Stimulated activated CD8-positive, alpha-beta memory T cell treated with anti-CD3 and anti-CD28 coated beads, Interleukin-4, amount 100 ng/mL, for 1 hour (primary cell): ENCODE measurements at places on chromosomes 16 and 17.

GRCh38 chr16:89922884-89923639 is at the start of gene TUBB3:
Gene TUBB3, plus strand, starts transcription at chr16:89923342. Its CDS starts 60 bp downstream, at chr16:89923402.
- no peak for DNase-seq

DNA sequence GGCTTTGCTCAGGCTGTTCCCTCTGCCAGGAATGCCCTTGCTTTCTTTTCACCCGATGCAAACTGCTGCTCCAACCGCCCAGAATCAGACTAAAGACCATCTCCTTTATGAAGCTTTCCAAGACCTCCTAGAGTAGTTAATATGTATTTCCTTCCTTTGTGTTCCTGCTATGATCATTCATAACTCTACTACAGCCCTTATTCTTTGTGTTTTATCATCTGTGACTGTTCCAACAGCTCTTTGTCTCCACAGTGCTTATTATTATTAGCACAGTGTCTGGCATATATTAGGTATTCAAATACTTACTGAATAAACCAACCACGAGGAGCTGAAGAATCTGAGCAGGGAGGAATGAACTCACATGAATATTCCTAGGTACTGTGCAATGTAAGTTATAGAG is 7.6 kb downstream of the PSME3IP1 start:
- DNase-seq: no peak

DNA sequence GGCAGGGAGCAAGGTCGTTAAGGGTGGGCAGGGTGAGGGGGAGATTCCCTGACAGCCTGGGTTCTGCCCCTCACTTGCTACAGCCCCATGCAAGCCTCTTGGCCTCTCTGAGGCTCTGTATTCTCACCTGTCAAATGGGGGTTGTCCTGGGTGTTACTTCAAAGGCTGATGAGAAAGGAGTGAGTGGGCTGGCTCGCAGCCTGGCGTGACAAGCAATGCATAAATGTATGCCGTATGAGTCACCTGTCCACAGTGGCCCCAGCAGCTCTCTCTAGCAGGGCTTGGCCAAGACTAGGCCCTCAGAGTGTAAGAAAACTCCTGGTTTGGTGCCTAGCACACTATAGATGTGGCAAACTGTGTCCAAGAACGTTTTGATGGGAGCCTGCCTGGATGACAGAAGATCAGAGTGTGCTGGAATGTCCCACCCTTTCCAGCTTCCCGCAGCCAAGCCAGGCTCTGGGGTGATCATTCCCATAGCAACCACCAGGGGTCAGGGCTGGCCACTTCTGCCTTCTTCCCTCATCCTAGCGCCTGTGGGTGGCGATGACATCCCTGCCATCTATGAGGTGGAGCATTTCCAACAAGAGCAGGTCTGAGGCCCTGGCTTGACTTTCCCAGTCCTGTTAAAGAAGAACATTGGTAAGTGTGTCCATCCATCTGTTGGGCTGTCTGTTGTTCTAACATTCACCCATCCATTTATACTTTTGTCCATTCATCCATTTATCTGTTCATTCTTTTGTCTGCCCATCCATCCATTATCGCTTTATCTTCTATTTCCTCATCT is 37.2 kb upstream of the ADGRG1 start:
- no peak for DNase-seq

- no peak for DNase-seq
Measured at GRCh38 chr17:9241774-9242496, 220.6 kb downstream of the NTN1 start.

GRCh38 chr17:52606098-52606497 is 447.6 kb upstream of the CA10 start:
- DNase-seq: no peak

DNA sequence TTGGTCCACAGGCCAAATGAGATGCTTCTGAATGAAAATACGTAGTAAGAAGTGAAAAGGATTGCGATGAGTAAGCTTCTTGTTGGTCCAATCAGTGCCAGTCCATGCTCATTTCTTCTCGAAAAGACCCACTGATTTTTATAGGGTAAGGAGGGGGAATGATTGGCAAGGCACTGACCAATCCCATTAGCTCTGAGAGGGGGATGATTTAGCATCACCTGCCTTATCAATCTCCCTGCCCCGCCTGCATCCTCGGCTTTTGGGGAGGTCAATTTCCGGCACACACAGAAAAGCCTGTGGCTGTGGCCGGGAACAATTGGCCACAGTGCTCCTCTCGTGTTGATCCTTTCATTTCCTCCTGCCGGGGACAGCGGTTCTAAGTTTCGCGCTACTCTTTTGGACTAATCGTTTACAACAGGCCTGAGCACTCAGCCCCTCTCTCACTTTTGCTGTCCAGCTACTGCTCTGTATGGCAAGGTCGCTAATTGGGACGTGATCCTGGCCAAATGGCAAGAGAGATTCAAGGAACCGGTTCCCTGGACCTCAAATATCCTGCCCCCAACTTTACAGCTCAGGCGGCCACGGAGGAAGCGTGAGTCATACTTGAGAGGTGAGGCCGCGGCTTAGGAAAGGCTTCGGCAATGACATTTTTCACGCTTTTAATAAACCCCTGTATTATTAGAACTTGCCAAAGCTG is 43.1 kb downstream of the TBX4 start:
- DNase-seq: no peak

DNA sequence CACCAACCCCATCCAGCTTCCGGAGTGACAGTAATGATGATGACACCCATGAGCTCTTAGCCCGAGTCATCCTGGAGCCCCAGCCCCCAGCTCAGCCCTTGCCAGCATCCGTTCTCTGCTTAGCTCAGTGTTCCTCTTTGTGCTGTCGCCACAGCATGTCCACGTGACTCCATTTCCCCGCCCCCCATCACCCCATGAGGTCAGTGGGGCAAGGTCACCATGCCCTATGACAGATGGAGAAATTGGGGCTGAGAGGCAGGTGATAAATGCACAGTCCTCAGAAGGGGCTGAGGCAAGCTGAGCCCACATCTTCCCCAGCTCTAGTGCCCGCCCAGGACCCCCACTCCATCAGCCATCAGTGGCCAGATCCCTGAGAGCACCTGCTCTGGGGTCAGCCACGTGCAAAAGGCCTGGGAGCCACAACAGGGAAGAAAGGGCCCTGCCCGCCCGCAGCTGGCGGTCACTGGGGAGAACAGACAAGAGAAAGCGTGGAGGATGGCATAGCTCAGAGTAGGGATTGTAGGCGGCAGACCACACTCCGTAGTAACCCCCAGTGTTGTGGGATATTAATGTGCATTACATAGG is 17.1 kb downstream of the ITGB4 start:
- DNase-seq: no peak

DNA sequence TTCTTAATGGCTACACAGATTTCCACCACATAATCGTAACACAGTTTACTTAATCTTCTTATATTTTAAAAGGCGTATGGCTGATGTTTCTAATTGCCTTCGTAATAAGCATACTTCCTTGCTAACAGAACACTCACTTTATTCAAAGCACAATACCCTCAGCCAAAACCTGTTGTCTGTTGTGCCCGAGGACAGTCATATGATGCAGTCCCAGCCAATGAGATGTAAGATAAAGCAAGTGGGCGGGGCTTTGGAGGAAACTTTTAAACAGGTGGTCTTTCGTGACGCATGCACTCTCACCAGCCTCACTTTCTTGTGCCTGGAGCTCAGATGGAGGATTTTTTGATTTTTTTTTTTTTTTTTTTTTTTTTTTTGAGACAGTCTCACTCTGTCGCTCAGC is 174.1 kb downstream of the ZFHX3 start:
- DNase-seq: no peak

GRCh38 chr16:14539156-14539555 is 90.9 kb downstream of the PARN start:
- DNase-seq: no peak

GRCh38 chr16:68802190-68802589 is 41.1 kb upstream of the TANGO6 start:
- DNase-seq: no peak

DNA sequence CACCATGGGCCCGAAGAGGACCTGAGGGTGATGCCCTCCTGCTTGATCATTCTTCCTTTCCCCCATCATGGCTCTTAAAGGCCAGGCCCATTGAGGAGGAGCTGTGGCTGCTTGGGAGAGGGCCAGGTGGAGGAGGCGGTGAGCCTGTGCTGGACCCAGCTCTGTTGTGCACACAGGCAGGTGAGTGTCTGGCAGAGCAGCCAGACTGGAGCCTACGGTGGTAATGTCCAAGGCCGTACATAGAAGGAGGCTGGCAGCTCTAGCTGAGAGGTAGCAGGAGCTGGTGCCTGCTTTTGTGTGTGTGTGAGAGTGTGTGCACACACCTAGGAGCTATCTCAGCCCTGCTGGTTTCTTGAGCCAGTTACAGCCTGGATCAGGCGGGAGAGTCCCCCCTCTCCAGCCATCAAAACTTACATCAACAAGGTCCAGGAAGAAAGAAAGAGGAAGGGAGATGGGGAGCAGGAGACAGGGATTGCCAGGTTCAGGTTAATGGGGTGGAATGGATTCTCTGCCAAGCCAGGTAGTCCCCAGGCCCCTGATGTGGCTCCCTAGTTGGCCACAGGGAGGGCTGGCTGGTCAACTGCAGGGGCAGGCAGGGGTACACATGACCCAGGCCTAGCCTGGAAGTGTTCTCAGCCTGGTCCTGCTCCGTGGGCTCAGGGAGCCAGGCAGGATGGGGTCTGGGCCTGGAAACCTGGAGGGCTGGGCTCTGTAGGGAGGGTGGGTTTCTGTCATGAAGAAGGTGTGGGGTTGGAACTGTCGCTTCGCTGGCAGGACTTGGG is 107.1 kb downstream of the RAP1GAP2 start:
- DNase-seq: no peak

- DNase-seq: no peak
Measured at GRCh38 chr17:12566291-12566690, 99.4 kb upstream of the MYOCD start.

DNA sequence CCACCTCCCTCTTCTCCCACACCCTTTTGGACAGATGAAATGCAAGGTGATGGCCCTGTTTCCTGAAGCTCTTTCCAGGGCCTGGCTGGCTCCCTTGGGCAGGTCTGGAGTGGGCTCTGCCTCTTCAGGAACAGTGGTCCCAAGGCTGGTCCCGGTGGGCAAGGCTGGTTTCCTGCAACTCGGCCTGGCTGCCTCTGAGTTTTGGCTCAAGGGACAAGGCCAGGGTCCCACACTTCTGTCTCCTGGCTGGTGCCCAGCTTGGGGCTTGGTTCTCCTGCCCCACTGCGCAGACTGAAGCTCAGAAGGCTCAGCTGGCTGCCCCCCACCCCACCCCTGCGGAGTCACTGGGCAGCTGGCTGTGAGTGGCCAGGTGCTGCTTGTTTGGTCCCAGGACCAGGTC is 3.8 kb upstream of the ACTG1 start:
- no peak for DNase-seq

GRCh38 chr17:9894231-9894630 is 10.8 kb downstream of the RCVRN start:
- DNase-seq: no peak

DNA sequence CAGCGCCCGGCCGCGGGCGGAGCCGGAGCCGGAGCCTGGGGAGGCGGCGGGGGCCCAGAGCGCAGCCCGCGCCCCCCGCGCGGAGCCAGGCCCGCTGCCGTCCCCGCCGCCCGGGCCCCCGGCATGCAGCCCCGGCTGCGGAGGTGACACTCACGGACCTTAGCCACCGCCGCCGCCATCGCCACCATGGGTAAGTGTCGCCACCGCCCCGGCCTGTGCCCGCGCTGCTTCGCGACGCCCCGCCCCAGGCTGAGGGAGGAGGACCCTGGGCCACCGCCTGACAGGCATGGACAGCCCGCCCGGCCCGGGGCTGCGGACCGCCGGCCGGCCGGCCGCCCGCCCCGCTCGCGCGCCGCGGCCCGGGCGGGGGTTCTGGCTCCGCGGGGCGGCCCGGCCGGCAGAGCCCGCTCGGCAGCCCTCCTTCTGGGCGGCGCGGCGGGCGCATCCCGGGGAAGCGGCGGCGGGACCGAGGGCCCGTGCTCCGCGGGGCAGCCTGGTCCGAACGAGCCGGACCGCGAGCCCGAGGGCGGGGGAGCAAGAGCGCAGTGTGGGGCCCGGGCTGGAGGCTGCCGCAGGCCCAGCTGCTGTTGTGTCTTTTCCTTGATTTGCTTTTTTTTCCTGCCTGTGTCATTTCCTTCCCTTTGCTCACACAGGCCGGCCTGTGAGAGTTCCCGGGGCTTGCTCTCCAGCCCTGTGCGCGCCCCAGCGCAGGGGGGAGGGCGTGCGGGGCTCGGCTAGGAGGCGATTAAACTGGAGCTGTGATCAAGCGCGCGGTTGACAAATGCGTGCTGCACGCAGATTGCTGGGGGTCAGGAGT is 565 bp downstream of the MAP3K3 start:
- DNase-seq: no peak

- DNase-seq: no peak
Measured at GRCh38 chr17:31064707-31065106, 30.1 kb upstream of the NF1 start.
